Thyroid gland (tissue), 4 donors: ENCODE measurements at places on chromosomes 5 and 9. TPM values are rescaled to one million over a fixed set of nuclear protein-coding genes. Genes with fewer than 3 reads are reported as not detected.

GRCh38 chr9:78437296-78437695 is 140.4 kb downstream of the PSAT1 start:
- DNase-seq = no peak

GRCh38 chr5:91875196-91875779 is 492.2 kb upstream of the ARRDC3 start:
- no peak for DNase-seq

DNA sequence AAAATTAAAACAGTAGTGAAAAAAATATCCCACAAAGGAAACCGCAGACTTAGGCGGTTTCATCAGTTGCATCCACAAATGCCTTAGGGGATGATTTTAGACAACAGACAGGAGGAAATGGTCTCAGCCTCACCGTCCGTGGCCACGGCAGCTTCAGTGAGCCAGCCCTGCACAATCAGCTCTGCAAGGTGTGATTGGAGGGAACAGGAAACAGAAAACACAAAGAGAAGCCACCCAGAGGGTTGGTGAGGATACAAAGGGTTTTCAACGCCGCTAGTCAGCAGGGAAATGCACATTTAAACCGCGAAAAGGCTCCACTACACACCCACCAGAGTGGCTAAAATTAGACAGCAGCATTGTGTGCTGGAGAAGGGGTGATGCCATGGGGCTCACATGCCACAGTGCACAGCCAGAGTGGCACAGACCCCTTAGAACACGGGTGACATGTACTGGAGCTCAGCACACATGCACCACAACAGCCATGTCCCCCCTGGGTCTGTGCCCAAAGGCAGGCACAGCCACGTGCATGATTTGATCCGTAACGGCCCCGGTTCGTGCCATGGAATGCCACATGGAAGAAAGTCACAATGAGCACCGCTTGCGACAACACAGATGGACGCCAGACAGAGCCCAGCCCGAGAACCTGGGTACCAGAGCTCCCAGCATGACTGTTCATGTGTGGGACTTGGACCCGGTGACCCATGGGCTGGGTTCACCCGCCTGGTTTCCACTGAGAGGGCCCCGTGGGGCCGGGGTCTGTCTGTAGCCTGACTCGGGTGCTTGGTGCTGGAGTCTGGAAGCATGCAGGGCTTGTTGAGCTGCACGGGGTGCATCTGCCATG is 18.3 kb upstream of the TERT start:
- no peak for DNase-seq

GRCh38 chr9:7907551-7908337 is 108.2 kb upstream of the DMAC1 start:
- DNase-seq = no peak

DNA sequence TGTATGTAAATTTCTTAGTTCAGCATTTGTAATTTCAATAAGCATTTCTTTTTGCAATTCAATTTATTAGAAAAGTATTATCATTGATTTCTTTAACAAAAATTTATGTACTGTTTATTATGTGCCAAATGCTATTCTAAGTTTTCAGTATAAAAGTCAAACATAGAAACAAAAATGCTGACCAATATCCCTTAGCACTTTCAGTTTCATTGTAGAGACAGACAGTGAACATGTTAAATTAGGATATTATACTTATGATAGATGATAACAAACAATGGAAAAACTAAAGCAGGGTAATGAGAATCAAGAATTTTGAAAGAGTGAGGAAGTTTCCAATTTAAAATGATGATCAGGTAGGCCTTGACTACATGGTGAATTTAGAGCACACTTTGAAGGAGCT is 1106.0 kb downstream of the TAF11L14 start:
- DNase-seq = no peak

The SH3GL2 gene
- total RNA-seq = not detected

DNA sequence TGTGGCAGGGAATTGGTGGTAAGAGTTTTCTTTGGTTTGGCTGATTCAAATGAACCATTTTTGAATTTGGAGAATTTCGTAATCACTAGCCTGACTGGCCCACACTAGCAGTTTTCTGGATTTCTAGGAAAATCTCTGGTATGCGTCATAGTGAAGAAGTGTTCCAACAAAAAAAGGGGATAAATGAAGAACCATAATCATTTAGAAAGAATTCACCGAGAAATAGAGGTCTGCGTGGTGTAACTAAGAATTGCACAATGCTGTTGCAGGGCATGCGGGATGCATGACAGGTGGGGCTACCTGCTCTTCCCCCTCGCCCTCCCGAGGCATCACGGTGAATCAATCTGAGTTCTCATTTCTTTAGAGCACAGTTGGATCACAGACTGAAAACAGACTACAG is 232.3 kb upstream of the PAPPA start:
- no peak for DNase-seq

The SCGB3A1 gene
- 8.1 TPM for total RNA-seq

The MORN5 gene
- not detected for total RNA-seq
